ENCODE measurements at places on chromosomes 16 and 17.

DNA sequence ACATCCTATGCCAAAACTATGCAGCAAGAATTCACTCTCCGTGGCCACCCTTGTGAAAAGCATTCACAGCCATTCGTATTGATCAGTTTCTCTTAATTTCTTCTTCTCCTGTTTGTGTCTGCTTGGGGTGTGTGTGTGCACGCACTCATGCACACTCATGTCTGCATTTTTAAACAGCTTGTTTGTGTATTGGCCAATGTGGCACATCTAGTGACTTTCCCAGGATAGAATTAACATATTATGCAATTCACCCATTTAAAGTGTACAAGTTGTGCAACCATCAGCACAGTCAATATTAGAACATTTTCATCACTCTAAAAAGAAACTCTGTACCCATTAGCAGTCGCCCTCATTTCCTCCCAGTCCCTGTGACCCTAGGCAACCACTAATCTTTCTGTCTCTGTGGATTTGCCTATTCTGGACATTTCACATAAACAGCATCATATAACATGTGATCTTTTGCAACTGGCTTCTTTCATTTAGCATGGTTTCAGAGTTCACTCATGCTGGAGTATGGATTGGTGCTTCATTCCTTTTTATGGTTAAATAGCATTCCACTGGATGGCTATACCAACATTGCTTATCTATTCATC lies 20.1 kb downstream of the IRX3 start:
- DNase-seq, result no peak

DNA sequence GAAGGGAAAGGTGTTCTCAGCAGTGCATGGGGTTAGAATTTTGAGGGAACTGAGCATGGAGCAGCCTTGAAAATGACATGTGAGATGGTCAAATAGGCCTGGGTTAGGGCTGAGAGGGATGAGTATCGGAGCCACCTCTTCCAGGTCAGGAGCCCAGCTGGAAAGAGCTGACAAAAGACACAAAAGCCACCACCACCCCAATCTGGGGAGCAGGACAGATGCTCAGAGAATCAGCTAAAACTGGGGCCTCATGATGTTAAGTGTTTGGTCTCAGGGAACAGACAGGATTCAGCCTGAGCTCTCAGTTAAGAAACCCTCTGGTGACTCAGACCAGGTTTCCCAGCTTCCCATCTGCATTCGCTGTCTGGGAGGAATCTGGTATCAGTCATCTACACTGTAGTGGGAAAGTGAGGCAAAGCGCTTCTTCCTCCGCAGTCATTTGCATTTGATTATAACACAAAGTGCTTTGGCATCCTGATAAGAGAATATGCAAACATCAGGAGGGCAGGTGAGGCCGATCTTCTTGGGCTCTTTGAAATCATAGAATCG lies 2.6 kb downstream of the WNT9B start:
- no peak for DNase-seq

DNA sequence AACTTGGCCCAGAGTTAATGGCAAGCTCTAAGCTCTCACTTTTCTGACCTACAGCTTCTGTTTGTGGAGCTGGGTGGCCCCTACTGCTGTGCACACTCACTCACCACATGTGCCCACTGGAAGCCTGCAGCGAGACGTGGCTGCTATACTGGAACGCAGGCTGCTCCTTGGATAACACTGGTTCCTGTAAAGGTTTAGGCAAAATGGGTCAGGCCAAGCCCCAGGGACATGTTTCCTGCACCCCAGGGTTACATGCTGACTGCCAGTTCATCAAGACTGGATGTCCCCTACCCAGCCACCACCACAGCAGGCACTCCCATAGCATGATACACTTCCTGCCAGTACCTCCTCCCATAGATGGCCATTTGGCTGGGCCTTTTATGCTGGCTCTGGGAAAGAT lies 8.3 kb downstream of the POLDIP2 start:
- DNase-seq, result no peak

DNA sequence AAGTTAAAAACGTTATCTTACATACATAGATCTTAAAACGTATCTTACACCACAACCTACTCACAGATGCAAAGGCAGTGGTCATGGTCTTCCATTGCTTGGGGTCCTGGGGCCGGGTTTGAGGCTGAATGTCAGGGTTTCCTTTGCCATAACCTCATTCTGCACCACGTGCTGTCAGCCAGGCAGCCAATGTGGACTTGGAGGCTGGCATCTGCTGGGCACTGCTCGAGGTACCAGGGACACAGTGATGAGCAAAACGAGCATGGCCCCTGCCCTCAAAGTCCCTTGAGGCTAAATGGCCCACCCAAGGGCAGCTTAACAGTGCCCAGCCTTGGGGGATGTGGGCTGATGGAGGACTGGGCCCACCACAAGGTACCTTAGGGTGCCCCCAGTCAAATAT lies 35.8 kb upstream of the RGS9 start:
- no peak for DNase-seq

DNA sequence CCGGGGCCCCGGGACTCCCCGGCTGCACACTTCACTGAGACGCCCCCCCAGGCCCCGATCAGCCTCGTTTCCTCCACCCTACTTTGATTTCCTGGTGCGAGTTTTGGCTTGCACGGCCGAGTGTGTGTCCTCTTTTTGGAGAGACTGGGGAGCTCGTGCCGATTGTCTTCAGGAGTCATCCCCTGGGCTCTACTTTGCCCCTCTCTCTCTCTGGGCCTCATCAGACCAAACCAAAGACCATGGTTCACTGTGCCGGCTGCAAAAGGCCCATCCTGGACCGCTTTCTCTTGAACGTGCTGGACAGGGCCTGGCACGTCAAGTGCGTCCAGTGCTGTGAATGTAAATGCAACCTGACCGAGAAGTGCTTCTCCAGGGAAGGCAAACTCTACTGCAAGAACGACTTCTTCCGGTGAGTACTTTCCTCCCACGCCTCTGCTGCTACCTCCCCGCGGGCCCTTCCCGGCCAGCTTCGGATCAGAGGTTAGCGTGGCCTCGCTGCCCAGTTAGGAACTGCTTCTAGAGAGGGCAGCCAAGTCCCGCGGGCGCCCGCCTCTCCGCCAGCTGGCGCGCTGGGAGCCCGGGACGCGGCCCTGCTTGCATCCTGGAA lies 787 bp downstream of the LHX1 start:
- DNase-seq, result no peak

DNA sequence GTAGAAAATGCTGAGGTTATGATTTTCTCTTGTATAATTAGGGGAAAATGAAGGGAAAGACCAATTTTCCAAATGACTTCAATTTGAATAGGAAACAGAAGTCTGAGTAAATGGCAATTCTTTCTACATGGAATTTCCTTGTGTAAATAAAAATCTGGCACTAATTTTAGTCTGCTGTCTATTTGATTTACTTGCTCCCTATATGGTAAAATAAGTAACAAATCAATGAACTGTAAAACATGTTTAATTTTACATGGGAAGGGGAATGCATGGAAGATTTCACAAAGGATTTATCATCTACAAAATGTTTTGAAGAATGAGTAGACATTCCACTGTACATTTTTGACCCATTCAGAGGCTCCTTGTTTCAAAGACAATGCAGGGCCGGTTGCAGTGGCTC lies 811.6 kb upstream of the GOT2 start:
- DNase-seq, result no peak

- DNase-seq, result no peak
Observed at GRCh38 chr17:20965492-20965891, 77.3 kb downstream of the USP22 start.

DNA sequence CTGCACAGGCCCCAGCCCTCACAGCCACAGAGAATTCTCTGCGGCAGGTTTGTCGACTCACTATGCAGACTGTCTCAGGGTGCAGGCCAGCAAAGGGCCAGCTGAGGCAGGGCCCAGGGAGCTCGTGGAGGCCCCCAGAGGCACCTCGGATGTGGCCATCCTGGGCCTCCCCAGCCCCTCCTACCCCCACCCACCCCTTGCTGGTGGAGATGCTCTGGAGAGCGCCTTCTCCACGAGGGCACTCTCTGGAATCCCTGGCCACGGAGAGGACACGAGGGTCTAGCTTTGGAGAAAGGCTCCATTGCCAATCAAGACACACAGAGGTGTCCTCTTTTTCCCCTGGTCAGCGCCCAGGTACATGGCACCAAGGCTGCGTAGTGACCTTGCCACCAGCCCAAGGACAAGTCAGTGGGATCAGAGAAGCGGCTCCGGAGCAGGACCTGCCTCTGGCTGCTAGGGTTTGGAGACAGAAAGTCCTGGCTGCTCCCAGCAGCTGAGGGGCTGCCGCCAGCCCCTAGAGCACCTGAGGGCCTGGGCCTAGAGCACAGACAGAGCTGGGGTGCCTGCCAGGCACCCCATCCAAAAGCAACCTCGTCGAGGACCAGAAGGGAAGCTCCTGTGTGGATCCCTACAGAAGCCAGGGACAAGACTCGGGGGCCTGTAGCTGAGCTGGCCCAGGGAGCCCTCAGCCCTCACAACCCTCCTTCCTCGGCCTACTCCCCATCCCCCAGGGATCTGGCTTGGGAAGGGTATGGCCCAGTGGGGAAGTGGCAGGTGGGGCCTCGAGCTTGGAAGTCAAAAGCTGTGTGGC lies 18.7 kb downstream of the ARL2BP start:
- no peak for DNase-seq

DNA sequence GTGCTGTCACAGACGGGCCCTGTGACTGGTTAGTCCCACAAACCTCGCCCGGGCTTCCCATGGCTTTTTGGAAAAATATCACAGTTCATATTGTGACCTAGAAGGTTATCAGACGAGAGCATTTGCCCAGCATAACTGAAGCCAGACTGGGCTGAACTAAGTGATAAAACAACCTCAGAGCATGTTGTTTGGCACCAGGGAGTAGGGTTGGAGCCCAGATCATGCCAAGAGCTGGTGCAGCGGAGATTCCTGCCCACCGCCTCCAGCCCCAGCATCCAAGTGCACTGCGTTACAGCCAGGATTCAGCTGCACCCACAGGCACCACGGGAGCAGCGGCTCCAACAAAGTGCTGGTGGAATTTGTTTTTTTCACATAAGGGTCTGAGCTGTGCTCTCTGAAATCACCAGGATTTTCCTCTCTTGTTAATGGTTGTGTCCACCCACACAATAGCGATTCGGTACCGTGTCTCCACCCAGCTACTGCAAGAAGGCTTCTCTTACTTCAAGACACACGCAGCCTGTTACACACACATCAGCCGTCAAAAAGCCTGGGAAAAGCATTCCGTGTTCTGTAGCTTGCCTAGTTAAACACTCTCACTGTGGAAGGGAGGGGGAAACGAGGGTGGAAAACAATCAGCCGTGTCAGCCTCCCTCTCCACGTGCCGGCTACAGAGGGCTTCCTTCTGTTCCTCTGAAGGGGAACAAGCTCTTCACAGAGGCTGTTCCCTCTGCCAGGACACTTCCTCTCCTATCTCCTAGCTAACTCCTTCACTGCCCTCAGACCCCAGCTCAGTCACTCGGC lies 273.8 kb downstream of the C16orf95 start:
- DNase-seq, result no peak

- no peak for DNase-seq
Observed at GRCh38 chr16:15464401-15465186, 30.2 kb downstream of the BMERB1 start.

- DNase-seq, result no peak
Observed at GRCh38 chr16:58205276-58206036, 7.5 kb upstream of the CSNK2A2 start.

DNA sequence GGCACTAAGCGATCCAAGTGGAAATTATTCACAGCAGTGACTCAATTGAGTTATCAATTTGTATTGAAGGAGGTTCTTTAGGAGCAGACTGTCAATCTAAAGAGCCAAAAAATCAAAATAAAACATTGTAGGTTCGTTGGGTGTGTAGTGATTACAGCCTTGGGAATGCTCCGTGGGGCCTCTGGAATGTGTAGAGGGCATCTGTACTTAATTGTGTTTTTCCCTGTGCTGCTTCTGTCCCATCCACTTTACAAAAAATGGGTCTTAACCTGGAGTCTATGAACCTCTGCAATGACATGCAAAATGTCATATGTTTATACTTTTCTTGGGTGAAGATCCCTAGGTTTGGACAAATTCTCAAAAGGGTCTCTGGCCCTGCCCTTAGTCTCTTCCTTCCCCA lies 215.1 kb downstream of the CCDC182 start:
- DNase-seq, result no peak

GRCh38 chr17:71342737-71343136 lies 778.1 kb upstream of the SOX9 start:
- DNase-seq, result no peak

GRCh38 chr16:86762095-86762494 lies 183.7 kb downstream of the FOXL1 start:
- no peak for DNase-seq

DNA sequence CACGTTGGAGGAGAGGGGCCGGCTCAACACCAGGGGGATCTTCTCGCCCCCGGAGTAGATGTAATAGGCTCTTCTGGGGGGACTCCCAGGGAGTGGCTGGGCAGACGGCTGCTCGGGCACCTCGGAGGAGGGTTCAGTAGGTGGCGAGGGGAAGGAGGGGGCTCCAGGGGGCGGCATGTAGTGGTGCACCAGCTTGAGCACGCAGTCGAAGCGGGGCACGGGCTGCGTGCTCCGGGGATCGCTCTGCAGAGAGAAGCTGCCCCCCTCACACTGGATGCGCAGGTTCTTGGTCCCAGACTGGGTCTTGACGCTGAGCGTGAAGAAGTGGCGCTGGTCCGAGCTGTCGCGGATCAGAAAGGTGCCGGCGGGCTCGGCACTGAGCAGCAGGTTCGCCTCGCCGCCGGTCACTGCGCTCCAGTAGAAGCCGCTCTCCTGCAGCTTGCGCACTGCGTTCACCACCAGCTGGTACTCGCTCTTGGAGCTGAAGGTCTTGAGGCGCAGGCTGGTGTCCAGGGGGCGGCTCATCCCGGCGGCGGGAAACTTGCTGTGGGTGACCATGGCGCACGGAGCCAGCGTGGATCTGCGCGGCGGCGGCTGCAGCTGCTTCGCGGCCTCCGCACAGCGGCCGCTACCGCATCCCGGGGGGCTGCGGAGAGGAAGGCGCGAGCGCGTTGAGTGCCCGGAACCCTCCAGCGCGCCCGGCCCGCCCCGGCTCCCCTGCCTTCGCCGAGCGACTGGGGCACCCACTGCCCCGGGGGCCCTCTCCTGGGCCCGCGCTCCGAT lies 1.1 kb downstream of the SOCS3 start:
- no peak for DNase-seq

- DNase-seq, result no peak
Observed at GRCh38 chr16:89958068-89958467, 9.5 kb downstream of the DEF8 start.

GRCh38 chr17:30199600-30199999 lies 35.9 kb downstream of the SLC6A4 start:
- no peak for DNase-seq

DNA sequence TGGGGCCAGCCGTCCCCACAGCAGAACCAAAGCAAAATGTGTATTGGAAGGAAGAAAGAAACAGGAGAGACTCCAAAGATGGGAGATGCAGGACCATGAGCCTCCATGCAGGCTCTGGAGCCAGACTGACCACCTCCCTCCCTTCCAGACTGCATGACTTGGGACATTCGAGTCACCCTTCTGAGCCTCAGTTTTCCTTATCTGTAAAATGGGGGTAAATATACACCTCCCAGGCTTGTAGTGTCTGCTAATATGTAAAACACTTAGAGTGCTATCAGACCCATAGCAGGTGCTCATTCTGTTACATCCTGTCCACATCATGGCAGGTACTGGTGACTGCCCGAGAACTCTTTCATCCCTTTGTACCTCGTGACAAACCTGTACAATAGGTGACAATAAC lies 370.8 kb downstream of the SNX29 start:
- DNase-seq, result no peak

Measured in NCI-H1930 (cell line).